Activated CD4-positive, alpha-beta T cell treated with anti-CD3 and anti-CD28 coated beads, Interleukin-2, Interleukin-6, amounts not matched to agents 100 ng/mL and 50 ng/mL, durations not matched to agents 16 hours and 8 hours (primary cell): ENCODE measurements at places on chromosomes 1 and 21.

GRCh38 chr1:111354584-111354983 lies 63.9 kb downstream of the CHIA start:
- DNase-seq = peak; percentile 13

- DNase-seq = no peak
Measured at GRCh38 chr1:30805304-30806003, 47.9 kb upstream of the LAPTM5 start.

DNA sequence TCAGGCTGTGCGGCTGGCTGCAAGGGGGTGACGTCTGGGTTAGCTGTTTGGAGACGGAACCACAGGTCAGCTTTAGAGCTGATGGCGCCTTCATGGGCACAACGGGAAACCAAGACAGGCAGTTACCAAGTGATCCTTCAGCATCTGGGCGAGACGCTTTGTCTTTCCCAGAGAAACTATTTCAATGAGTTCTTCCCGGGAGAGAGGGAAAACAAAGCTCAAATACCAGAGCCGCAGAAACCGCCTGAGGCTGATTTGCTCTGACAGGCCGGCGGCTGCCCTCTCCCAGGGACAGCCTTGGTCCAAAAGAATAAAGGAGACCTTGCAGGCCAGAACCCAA lies 76.5 kb downstream of the CD58 start:
- no peak for DNase-seq

DNA sequence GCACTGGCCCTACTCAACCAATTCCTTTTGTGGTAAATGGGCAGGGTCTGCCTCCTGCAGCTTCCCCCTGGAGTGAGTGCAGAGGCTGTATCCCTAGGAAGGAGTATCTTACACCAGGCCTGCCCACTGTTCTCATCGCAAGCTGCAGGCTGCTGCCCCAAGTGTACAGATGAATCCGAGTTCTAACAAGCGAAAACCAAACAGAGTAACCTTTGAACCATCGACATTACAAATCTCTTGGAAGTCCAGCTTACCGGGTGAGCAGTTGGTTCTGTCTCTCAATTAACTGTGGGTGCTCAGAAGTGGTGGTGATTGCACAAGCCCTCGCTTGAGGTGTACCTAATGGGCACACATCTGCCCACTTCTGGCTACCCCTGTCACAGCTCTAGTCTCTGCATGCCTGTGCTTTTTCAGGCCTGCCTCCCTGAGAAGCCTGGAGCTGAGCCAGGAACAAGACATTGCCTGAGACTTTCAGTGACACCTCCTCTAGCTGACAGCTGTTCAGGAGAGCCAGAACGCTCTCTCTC lies 22.7 kb downstream of the INAVA start:
- no peak for DNase-seq

DNA sequence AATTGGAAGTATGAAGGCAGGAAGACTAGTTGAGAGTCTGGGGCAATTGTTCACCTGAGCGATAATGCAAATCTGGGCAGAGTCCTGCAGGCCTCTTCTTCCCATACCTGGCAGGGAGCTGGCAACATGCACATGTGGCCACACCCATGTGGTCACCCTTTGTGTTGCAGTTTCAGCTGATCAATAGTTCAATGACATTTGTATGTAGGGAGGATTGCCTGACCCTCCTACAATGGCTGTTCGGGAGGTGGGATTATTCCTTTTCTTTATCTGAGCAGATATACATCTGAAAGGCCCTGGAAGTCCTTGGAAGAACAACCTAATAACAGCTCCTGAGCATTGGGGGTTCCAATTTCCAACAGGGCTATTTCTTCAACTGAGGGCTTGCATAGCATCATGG lies 15.2 kb upstream of the TRIM45 start:
- no peak for DNase-seq

DNA sequence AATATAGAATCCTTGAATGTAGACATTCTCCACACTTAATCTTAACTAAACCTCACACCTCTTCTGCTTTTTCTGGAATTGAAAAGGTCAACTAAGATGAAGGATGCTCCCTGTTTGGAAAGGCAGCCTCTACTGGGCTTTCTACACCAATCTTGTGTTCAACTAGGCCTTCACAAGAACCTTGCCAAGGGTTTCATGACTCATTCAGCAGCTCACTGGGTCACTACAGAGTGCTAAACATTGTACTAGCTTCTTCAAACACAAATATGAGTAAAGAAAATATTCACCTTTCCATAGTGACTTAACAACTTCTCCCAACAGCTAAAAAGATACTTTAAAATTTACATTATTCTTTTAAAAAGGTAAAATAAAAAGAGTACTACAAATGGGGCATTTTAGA lies 135.3 kb upstream of the PRMT6 start:
- DNase-seq = no peak

DNA sequence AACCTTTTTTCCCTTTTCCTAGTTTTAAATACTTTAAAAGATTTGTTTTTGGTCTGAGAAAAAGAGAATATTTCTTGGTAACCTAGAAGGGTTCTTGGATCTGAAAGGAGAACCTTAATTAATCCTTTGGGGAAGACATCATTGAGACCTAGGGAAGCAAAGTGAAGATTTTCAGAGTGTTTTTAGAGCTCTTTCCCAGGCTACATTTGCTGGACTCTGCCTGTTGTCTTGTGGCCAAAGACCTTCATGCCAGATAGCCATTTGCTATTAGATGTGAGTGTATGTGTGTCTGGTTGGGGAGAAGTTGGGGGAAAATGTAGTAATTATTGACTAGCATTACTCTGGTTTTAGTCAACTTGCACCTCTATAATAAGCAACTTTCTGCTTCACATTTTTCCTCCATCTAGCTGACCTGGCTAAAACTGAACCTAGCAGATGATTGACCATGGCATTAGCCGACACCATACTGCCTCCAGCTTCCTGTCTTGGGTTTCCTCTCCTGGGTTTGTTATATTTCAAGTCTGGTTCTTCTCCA lies 239.1 kb downstream of the USP25 start:
- DNase-seq = no peak

GRCh38 chr1:21955058-21955457 lies 17.9 kb upstream of the HSPG2 start:
- DNase-seq = no peak

DNA sequence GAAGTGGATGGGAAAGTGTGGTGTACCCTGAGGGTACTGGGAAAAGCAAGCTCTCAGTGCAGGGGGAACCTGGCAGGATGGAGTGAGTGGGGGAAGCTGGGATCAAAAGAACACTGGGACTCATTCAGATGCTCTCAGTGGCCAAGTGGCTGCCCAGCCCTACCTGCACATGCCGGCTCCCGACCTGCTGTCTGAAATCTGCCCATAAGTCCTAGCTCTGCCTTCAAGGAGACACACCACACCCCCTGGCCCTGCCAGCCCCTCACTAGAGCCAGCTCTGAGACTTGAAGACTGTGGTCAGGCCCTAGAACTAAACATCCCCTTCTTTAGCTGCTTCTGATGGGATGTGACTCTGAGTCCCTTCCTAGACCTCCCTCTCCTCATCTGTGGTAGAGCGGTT lies 2.2 kb downstream of the TMEM54 start:
- no peak for DNase-seq

DNA sequence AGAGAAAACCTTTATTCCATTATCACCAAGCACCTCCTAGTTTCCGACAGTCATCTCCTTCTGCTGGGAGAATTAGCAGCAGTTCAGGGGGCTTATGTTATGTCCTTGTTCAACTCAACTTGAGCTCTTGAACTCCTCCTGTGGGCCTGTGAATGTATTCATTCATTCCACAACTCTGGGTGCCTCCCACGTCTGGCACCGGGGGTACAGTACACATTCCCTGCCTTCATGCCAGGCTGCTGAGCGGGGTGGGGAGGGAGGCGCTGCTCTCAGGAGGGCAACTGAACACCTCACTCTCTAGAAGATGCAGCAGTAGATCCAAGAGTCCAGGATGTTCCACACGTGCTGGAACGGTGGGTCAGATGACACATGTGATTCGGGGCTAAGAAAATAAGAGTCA lies 4.3 kb upstream of the MX2 start:
- DNase-seq = no peak

- no peak for DNase-seq
Measured at GRCh38 chr1:179164494-179164893, 65.0 kb downstream of the ABL2 start.

DNA sequence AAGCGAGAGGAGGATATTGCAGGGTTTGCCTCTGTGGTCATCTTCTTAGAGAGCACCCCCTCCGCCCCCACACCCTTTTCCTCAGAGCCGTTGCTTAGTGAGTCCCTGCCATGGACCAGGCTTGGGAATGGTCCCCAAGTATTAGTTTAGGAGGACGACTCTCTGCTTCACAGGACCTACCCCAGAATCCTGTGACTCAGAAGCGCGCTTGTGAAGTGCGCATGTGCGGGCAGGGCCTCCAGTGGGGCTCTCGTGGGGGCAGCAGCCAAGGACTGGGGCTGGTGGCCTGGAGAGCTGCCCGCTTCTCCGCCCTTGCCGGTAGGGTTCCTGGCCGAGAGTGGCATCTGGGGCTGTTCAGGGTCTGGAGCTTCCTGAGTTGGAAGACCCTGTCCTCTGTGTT lies 37.3 kb upstream of the HMGN1 start:
- DNase-seq = no peak

DNA sequence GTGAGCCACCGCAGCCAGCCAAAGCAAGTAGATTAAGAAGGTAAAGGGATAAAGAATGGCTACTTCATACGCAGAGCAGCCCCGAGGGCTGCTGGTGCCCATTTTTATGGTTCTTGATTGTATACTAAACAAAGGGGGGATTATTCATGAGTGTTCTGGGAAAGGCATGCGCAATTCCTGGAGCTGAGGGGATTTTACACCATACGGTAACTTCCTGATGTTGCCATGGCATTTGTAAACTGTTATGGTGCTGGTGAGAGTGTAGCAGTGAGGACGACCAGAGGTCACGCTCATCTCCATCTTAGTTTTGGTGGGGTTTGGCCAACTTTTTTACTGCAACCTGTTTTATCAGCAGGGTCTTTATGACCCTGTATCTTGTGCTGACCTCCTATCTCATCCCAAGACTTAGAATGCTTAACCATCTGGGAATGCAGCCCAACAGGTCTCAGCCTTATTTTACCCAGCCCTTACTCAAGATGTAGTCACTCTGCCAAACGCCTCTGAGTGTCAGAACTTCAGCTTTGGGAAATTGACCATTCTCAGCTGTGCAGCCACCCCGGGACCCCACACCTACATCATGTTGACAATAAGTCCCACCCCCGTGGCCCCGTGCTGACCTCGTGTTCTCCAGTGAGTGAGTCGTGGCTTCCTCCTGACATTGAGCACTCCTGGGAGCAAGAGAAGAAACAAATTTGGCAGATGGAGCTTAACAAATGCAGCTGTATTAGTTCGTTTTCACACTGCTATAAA lies 149.4 kb upstream of the COL6A1 start:
- DNase-seq = no peak

DNA sequence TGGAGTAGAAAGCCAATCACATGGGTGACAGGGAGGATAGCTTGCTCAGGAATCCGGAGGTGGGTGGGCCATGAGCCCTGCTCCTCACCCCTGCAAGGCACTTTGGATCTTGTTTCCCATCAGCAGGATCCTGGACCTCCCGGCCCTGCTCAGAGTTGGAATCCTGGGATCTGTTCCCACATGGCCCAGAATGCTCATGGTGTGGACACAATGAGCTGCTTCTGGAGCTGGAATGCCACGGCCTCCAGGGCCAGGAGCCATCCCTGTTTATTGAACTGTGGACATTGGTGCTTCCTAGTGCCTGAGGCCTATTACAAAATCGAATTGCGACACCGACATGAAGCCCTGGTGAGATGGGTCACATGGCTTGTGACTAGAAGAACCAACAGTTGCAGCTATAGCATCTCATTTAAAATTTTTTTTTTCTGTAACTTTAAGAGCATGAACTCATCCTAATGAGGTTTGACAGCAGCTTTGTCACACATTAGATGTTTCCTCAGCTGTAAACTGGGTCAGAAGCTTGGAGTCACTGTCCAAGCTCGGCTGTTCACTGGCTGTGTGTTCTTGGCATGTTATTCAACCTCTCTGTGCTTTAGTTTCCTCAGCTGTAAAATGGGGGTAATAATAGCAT lies 40.4 kb upstream of the GOLT1A start:
- DNase-seq = no peak
